ENCODE measurements at places on chromosomes 2 and 18. TPM values are rescaled to one million over a fixed set of nuclear protein-coding genes. Genes with fewer than 3 reads are reported as not detected.

The FBXO15 gene
- 1.2 TPM for total RNA-seq

The LCT gene
- total RNA-seq, result under 0.01 TPM

The TBR1 gene
- total RNA-seq, result not detected

The KCNS3 gene
- total RNA-seq, result 1.0 TPM

The CHPF gene
- 94.8 TPM for total RNA-seq

The DSC1 gene
- total RNA-seq, result not detected

The RND3 gene
- total RNA-seq, result 413 TPM

The FBXO11 gene
- total RNA-seq, result 75.2 TPM

The AKAIN1 gene
- total RNA-seq, result not detected

The POTEC gene
- total RNA-seq, result not detected

The FABP1 gene
- total RNA-seq, result not detected

The GAL3ST2 gene
- total RNA-seq, result not detected

The RAB6C gene
- not detected for total RNA-seq

The GAD1 gene
- total RNA-seq, result 0.33 TPM

The TMEM247 gene
- total RNA-seq, result not detected

The MYCN gene
- total RNA-seq, result not detected

The PLEK gene
- not detected for total RNA-seq

The GALR1 gene
- total RNA-seq, result not detected

The HNMT gene
- total RNA-seq, result 20.8 TPM

The DTNA gene
- 17.5 TPM for total RNA-seq

The C2orf78 gene
- total RNA-seq, result not detected

The SCN2A gene
- total RNA-seq, result 7.8 TPM

The TCF23 gene
- not detected for total RNA-seq

The TWIST2 gene
- total RNA-seq, result 297 TPM

The SCN9A gene
- 40.9 TPM for total RNA-seq

The RTKN gene
- total RNA-seq, result 22.3 TPM

The PLCL1 gene
- 1.6 TPM for total RNA-seq

The ALKAL2 gene
- total RNA-seq, result not detected

The RTN4 gene
- total RNA-seq, result 451 TPM

The TGFA gene
- 0.73 TPM for total RNA-seq

The C2orf81 gene
- total RNA-seq, result 1.5 TPM

The FAM161A gene
- total RNA-seq, result 1.3 TPM
